DMS53 (cell line): ENCODE measurements at places on chromosomes 13 and 19.
A peak's percentile ranks its signal among the peaks of the same experiment; 100 is the strongest.

DNA sequence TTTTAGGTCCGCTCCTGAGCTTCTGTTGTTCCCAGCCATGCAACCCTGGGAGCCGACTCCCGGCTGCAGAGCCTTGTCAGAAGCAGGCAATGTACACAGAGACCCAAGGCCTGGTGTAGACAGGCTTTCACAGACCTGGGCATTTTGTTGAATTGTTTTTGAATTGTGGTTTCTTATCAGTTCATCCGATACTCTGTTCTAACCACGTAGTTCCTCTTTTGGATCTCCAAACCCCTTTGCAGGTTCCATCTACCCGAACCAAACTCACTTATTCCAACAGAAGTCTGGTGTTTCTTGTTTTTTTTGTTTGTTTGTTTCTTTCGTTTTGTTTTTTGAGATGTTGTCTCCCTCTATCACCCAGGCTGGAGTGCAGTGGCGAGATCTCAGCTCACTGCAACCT is 6.3 kb upstream of the NLRP2 start:
- DNase-seq, result no peak

DNA sequence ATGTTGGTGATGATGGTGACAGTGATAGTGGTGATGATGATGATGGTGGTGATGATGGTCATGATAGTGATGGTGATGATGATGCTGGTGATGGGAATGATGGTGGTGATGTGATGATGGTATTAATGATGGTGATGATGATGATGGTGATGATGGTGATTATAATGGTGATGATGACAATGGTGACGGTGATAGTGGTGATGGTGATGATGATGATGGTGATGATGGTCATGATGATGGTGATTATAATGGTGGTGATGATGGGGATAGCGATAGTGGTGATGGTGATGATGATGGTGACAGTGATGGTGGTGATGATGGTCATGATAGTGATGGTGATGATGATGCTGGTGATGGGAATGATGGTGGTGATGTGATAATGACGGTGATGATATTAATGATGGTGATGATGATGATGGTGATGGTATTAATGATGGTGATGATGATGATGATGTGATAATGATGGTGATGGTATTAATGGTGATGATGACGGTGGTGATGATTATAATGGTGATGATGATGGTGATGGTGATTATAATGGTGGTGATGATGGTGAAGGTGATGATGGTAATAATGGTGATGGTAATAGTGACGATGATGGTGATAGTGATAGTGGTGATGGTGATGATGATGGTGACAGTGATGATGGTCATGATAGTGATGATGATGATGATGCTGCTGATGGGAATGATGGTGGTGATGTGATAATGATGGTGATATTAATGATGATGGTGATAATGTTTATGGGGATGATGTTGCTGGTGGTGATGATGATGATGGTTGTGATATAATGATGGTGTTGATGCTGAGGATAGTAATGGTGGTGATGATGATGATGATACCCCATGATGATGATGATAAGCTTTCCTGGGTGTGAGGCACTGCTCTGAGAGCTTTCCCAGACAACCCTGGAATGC is 7.7 kb downstream of the C13orf46 start:
- no peak for DNase-seq

- no peak for DNase-seq
Measured at GRCh38 chr13:45775401-45775963, 73.4 kb downstream of the CBY2 start.

- no peak for DNase-seq
Measured at GRCh38 chr19:33620611-33621010, 1.1 kb upstream of the CHST8 start.

GRCh38 chr13:89852570-89852969 is 1494.9 kb upstream of the MIR17HG start:
- DNase-seq, result no peak

DNA sequence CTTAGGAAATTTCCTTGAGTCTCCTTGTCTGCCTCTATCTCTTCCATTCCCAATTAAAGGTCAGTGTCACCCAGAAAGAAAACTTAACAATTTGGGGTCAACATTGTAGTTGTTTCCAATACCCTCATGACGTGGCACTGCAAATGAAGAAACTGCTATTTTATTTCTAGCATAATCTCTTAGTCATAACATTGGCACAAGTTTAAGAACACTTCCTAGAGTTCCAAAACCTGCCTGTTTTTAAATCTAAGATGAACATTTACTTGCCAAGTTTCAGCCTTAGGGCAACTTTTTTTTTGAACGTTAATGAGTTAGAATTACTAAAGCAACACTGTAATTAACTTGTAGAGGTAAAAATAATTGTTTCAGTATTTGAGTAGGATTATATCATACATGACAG is 108.0 kb downstream of the LMO7 start:
- no peak for DNase-seq

GRCh38 chr19:6287269-6287885 is 7.6 kb upstream of the MLLT1 start:
- peak; percentile 15 for DNase-seq

DNA sequence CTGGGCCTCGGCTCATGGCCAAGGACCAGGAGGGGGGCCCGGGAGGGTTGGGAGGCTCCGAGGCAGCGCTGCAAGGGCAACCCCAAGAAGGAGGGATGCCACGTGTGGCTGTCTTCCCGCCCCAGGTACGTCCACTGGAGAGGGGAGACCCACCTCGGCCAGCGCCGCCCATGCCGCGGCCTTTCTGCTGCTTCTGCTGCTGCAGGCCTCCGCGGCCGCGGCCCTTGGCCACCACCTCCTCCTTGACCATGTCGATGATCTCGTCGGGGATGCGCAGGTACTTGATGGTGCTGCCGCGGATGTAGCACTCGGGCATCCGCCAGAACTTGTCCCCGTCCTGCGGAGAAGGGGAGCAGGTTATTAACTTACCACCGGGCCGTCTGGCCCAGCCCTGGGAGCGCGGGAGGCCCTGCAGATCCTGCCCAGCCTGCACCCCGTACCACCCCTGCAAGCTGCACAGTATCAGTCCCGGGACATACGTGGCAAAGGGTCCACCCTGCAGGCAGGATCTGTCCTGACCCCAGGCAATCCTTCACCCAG is 13.3 kb downstream of the LSM4 start:
- DNase-seq, result no peak

DNA sequence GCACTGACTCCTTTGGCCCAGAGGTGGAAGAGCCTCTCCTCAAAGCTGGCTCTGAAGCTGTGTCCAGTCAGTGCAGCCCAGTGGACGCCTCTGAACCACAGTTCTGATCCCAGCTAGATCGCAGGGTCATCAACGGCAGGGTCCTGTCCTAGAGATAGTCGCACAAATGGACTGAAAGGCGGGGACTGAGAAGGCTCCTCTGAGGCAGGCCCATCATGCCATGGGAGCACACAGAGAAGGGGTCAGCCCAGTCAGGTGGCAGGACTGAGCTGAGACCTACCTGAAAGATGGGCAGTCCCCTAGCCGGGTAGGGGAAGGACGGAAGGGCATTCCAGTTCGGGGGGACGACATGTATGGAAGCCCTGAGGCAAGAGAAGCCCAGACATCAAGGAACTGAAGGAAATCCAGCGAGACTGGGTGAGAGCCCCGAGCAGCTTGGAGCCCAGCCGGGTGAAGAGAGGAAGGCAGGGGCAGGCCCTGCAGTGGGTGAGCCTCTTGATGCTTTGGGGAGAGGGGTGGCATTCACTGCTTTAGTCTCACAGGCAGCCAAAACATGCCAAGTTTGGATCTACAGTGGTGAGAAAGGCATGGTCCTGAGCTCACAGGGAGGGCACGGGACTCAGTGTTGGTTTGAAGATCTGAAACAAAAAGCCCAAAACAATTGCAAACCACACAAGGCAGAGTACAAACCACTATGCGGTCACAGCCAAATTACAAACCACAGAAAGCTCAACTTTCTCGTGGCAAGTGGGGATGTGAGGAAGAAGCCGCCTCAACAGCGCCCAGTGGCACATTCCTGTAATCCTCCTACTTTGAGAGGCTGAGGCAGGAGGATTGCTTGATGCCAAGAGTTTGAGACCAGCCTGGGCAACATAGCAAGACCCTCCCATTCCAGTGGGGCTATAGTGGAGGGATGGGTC is 10.0 kb downstream of the CALM3 start:
- DNase-seq, result no peak

DNA sequence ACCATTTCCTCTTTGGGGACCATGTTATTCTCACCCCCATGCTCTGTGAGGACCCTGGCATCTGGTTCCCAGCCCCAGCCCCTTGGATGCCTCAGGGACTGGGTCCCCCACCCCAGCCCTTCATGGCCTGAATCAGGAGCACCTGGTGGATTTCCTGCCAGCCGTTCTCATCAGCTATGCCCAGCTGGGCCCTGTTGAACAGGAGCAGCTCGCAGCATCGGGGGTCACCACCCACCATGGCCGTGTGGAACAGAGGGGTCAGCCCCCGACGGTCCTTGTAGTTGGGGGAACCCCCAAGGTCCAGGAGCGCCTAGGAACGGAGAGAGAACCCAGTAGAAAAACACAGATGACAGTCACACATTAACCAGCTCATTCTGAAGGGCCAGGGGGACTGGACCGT is 7.8 kb downstream of the SHANK1 start:
- DNase-seq, result no peak

- DNase-seq, result peak; percentile 32
Measured at GRCh38 chr13:112510002-112510780, 77.8 kb downstream of the TUBGCP3 start.

DNA sequence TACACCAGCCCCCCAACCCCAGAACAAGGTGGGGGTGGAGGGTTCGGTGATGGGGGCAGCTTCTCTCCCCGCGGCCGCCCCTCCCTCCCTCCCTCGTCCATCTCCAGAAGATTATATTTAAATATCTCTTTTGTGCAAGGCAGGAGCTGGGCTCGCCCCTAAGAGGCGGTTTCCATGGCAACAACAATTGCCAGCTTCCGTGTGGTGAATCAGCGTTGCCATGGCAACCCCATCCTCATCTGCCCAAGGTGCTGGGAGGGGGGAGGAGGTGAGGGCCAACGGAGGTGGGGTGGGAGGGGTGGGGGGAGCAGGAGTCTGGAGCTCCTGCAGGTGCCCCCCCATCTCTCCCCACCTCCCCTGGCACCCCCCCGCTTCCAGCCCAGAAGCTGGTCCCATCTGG is 46.4 kb downstream of the CELF5 start:
- peak; percentile 92 for DNase-seq

GRCh38 chr13:52850072-52850395 is 1.6 kb upstream of the PCDH8 start:
- no peak for DNase-seq

DNA sequence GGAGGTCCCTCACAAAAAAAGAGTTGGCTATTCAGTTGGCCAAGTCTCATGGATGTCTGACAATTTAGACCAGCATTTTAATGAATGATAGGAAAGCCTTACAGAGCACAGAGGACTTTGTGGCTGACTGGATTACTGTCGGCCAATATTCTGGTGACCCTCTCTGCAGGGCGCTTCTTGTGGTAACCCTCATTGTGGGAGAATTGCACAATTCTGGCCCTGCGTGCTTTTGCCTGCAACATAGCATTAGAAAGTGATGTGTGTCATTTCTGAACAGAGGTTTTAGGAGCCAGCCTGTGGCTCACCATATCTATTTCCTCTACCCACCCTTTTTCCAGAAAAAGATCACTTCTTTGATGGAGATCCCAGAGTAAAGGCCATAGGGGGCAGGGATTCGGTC is 71.4 kb downstream of the EFNB2 start:
- DNase-seq, result no peak

- DNase-seq, result no peak
Measured at GRCh38 chr19:3167533-3168272, 10.9 kb upstream of the S1PR4 start.

DNA sequence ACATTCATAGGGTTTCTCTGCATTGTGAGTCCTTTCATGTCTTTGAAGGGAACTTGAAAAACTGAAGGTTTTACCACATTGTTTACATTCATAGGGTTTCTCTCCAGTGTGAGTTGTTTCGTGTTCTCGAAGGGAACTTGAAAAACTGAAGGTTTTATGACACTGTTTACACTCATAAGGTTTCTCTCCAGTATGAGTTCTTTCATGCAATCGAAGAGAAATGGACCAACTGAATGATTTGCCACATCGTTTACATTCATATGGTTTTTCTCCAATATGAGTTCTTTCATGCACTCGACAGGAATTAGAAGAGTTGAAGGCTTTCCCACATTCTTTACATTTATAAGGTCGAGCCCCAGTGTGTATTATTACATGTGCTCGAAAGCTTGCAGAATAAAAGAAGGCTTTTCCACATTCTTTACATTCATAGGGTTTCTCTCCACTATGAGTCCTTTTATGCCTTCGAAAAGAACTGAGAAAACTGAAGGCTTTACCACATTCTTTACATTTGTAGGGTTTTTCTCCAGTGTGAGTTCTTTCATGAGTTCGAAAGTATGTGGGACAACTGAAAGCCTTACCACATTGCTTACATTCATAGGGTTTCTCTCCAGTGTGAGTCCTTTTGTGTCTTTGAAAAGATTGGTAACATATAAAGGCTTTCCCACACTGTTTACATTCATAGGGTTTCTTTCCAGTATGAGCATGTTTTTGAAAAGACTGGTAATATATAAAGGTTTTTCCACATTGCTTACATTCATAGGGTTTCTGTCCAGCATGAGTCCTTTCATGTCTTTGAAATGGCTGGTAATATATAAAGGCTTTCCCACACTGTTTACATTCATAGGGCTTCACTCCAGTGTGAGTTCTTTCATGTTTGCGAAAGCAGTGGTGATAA is 20.7 kb downstream of the ZNF14 start:
- peak; percentile 12 for DNase-seq

- no peak for DNase-seq
Measured at GRCh38 chr19:44613295-44614178, at the start of gene IGSF23. IGSF23 (plus strand) TSS chr19:44613563; CDS start chr19:44613646, 83 bp downstream.

DNA sequence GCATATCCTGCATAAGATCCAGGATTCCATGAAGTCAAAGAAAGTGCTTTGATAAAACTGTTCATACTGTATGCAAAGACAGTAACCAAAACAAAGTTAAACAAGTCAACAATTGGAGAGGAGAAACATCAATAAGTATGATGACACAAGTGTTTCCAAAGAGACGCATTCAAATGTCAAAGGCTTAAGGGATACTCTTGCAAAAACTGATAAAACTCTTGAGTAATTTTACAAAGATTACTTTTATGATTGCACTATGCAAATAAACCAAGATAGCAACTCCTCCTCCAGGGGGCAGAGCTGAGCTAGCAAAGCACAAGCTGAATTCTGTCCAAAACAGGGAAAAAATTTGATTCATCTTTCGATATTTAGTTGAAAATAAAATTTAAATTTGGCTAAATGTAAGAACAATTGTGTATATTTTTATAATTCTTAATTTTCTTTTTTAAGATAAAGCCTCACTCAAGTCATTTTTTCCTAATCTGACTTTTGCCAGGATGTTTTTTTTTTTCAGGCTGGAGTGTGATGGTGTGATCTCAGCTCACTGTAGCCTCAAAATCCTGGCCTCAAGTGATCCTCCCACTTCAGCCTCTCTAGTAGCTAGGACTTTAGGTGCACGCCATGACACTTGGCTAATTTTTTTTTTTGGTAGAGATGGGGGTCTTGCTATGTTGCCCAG is 84.0 kb downstream of the MZT1 start:
- DNase-seq, result peak; percentile 44

DNA sequence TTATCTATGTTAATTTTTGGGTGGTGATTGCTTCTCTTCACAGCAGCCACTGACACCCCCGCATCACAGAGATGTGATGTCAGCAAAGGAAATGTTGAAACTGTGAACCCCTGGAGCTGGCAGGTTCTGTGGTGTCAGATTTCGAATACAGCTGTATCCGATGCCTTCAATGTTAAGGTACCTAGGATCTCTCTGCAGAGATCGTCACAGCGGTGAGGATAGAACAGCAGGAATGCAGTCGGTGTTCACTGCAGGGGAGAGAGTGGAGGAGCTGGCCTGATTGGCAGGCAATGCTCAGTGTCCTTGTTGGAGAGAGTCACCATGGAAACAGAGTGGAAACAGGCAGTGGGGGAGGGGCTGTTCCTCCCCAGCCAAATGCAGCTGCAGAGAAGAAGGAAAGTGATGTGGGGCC is 79.5 kb upstream of the ZNF835 start:
- DNase-seq, result no peak

GRCh38 chr13:79541426-79542049 is 60.6 kb downstream of the NDFIP2 start:
- peak; percentile 50 for DNase-seq
